Retinal pigment epithelial cell (primary cell): ENCODE measurements at places on chromosomes 2 and 18.

DNA sequence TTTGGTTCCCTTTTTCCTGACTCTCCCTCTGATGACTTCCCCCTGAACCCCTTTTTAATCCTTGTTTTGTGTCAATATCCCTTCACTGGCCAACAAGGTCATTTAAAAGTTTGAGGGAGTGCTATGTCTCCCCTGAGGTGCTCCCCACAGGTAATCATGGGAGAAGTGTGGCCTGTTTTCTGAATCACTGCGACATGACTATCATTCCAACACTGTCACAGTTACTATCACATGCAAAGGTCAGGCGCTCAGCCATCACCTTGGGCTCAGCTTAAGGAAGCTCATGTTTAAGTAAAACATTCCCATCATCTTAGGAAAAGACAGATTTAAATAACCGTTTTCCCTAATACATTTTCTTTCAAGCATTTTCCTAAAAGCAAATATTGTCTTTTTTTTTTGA lies 20.9 kb upstream of the ACAA2 start:
- DNase-seq: no peak

GRCh38 chr2:239118264-239118663 lies 270.4 kb downstream of the TWIST2 start:
- DNase-seq: no peak

DNA sequence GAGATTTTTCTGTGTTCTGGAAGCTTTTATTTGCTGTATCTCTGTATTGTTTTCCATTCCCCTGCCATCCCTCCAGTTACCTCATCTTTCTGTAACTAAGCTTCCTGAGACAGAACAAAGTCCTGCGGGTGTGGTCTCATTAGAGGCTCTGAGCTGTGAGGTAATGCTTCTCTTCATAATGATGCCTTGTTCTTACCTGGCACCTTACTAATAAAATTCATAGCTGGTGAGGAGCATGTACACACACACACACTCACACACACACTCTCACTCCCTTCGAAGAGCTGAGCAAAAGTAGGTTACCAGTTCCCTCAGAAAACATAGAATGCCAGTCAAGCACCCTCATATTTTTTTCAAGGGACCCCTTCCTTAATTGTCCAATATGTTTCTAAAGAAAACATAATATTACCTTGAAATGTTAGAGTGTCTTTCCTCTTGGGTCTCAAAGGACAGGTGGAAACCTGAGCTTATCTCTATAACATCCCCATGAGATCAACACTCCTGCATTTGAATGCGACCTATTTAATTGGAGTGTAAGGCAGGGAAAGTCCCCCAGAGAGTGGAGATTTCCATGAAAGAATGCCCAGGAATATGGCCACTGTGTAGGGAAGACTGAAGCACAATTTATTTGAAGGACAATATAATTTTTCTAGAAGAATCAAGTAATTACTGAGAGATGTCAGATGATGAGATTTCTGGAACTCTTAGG lies 161.6 kb upstream of the NCK2 start:
- DNase-seq: no peak

DNA sequence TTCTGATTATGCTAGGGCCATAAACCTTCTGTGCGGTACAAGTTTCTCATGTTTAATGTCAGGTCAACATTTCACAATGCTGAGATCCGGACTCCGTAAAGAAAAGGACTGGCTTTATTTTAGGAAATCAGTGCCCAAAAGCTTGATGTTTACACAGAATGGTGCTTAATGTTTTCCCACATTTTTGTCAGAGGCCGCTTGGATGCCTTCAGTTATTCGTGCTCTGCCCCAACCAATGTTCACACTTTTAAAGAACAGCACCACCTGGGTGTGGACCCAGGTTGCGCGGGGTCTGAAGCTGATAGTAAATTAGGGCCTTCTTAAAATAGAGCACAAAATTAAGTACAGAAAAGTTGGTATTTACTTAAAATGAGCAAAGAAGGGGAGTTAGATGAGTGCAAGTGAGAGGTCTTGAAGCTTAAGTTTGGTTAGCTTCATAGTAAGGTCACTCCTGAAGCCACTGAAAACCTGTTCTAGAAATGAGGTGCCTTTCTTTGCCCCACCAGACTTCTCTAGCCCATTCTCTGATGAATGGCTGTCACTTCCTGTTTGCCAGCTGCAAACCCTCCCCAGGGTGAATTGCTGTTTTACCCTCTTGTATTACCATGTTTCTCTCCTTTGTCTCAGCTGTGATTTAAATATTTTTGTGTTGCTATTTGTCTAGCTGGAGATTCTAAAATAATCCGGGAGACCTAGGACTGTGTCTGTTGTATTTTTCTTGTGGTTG lies 20.5 kb downstream of the SLC3A1 start:
- DNase-seq: no peak

DNA sequence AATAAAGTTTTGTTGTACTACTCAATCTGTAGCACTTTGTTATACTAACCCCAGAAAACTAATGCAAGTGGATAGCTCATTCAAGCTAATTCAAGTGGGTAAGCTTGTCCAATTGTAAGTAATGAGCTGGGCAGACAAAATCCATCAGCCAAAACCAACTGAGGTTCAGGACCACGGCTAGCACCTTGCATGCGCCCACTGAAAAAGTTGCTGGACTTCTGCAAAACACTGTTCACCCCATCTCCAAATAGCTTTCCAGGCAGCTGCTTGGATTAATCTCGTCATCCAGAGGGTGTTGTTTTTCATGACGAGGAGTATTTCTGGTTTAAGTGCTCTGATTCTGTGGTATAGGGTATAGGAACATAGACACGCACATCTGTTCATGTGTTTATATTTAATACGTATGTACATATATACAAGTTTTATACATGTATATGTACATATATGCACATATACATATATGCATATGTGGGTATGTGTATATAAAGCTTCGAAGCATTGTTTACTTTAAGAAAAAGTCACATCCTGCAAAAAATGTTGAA lies 307.5 kb downstream of the GALR1 start:
- DNase-seq: no peak

DNA sequence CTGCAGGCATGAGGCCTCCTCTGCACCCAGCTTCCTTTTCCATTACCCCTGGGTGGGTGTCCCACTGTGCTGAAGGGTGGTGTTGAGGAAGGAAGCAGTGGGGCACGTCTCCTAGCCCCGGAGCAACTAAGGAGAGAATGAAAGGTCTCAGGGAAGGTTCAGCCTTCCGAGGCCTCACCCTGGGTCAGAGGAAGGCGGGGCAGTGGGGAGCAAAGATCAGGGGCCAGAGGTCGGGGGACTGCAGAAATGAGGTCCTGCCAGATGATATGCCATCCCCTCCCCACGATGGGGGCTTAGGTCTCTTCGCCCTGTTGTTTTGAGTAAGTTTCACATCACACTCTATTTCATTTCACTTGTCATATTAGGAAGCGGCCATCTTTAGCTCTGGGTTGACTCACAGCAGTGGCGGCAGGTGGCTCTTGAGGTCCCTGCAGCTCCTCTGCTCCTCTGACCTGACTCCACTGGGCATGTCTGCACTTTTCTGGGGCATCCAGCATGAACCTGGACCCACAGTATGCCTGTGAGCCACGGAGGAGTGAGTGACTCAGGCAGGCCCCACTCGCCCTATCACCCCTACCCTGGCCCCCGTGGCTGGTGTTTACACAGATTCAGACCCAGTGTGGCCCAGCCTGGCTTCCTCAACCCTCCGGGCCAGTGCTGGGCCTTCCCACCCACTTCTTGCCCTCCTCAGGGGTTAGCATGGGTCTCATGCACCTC lies 153.7 kb upstream of the SMAD2 start:
- no peak for DNase-seq
